ENCODE measurements at places on chromosomes 12 and 14.

DNA sequence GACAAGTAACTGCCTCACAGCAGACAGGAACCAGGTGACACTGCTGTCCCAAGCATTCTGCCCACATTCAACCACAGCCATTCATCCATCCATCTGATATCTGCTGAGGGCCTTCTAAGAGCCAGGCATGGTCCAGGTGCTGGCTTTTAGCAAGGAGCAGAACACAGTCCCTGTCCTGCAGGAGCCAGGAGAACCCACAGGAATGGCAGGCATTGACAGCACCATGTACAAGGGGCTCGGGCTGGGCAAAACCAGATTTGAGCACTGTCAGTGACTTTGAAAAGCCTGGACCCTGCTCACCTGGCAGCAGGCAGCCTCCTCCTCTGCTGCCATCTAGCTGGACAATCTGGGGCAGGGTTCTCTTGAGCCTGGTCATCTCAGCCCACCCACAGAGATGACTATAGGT, 137.0 kb downstream of the ZFP36L1 start:
- no peak for DNase-seq

DNA sequence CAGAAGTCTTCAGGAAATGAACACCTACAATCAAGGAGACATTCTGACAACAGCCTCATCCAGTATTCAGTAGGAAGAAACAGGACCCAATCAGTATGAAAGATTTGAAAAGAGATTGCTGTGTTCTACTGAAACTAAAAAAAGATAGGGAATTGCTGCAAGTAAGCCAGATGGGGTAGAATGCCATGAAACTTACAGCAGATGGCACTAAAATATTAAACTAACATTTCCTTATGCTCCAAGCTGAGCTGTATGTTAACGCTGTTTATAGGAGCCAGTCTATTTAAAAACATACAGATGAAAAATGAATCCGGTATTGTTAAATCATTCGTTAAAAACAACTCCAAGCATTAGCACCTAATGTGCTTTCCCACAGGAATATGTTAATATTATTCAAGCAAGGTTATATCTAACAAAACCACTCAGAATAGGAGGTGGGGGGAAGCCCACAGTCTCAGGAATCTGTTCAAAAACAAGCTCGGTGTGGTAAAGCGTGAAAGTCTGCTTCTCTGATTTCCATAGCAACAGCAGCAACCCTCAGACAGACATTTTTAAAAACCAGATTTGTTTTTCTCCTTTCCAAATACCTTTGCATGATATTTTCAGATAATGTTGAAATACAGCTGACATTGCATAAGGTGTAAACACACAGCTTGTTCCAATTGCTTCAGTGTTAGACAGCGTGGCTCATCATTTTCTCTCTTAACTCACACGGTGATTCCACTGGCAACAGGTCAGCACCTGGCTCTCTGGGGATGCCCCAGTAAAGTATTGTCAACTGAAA, 131.4 kb upstream of the CCDC175 start:
- DNase-seq = no peak

DNA sequence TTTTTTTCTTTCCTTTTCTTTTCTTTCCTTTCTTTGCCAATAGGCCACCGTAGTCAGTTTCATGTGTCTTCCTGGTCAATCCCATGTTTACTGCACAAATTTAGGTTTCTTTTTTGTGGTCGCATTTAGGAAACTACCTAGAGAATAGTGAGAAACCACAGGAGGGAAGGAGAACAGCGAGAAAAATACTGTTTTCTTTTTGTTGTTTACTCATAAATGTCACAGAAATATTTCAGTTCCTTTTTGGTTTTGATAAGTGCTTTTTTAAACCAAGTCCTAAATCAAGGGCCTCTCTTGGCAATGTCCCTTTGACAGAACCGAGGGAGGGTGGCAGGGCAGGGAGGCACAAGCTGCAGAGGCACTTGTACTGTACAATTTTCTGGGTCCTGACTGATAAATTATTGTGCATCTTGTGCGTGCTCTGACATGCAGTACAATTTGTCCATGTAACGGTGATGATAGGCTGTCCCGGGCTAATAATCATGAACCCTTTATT, 326.1 kb downstream of the CACNA1C start:
- no peak for DNase-seq

- peak; percentile 45 for DNase-seq
These were observed 64.5 kb downstream of the DAAM1 start for GRCh38 chr14:59252772-59253500.

GRCh38 chr14:57818511-57818910, 47.4 kb downstream of the SLC35F4 start:
- DNase-seq = no peak

DNA sequence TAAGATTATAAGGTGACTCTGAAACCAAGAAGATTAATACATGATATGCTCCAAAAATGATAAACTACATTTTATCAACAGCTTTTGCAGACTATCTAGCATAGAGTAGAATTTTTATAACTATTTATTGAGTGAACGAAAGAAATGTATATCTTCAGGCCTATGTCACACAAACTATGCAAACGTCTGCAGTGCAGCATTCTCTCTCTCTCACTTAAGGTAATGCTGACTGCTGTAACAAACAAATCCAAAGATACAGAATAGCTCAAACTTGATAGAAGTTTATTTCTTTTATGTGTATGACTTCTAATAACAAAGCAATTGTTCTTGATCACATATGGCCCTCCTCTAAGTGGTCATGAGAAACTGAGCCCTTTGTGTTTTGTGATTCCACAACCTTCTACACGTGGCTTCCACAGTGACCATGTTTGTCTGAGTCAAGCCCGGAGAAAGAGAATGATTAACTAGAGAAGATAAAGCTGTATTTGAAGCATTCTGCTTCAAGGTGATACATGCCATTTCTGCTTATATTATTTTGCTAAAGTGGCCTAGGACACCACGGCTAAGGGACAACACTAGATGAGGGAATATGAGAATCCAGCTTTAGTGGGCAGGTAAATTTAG, 1352.7 kb upstream of the TMEM132C start:
- DNase-seq = no peak

DNA sequence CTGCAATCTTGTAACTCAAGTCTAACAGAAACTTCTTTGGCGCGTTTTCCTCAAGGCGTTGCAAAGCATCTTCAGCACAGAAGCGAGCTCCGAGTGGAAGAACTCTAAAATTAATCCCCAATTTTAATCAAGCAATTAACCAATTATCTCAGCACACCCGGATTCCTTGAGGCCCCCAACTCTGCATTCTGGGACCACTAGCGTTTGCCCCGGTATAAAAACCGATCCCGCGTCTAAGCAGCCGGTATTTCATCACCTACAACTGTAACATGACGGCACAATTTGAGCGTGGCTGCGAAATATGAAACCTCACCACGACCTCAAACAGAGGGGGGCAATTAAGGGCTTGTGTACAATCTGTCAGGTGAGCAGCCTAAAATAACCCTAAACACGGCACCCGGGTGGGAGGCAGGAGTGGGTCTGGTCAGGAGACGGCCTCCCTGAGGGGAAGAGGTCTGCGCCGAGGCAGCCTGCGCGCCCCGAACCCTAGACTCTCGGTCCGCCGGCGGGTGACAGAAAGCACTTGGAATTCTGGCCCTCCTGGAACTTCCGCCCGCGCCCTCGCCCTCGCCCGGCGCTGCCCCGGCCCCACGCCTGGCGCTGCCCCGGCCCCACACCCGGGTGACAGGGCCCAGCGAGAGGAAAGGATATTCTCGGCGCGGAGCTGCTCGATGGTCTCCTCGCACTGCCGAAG, 594 bp downstream of the ZCCHC8 start:
- peak; percentile 48 for DNase-seq

- no peak for DNase-seq
These were observed 89.0 kb downstream of the RFX4 start for GRCh38 chr12:106671840-106672239.

DNA sequence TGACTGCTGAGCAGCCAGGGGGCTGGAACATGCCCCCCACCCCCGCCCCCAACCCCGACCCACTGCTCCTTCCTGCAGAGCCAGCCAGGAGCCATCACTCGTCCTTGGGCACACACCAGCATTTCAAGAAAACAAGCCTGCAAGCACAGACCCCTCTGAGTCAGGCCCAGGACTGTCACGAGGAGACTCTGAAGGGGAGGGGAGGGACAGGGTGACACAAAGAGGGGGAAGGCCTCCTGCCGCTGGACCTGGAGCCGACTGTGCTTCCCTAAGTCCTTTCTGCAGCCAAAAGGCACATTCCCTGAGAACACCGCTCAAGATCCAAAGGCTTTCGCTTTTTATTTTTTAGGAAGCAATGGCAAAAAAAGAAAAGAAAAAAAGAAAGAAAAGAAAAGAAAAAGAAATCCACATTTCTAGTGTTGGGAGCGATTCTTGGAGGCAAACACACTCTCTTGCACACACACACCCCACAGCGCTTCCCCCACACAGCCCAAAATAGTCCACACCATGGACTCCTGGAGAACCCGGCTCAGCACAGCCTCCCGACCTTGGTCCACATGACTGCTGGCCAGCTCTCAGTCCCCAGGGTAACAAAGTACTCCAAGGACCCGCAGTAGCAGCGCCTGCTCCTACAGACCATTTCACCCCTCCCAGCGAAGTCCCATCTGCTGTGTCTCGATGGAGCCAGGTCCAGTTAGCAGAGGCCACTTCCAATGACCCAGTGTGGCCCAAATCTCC, 101.7 kb downstream of the DPF3 start:
- no peak for DNase-seq

- no peak for DNase-seq
These were observed 46.9 kb downstream of the EVL start for GRCh38 chr14:100111931-100112704.

GRCh38 chr12:89750389-89751351, 42.0 kb upstream of the ATP2B1 start:
- peak; percentile 53 for DNase-seq

GRCh38 chr12:11545484-11546330, 103.8 kb upstream of the ETV6 start:
- DNase-seq = no peak

DNA sequence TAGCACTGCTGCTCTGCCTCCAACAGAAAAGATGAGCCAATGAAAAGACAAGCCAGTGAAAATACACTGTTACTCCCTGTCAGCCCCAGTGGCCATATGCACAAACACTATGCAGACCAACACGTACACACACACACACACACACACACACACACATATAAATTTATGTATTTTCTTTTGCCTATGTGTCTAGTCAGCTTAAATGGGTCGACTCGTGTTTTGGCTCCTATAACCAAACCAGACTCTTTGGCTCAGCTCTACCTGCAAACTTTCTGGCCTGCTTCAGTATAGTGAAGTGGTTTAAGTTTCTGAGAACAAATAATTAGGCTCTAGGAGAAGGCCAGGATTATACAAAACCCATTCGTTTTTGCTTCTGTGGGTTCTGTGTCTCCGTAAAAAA, 30.3 kb upstream of the PMCH start:
- DNase-seq = no peak

GRCh38 chr14:74204491-74204890, 34.8 kb upstream of the VSX2 start:
- DNase-seq = no peak

- no peak for DNase-seq
These were observed 37.7 kb downstream of the LRRC74A start for GRCh38 chr14:76863724-76864407.

DNA sequence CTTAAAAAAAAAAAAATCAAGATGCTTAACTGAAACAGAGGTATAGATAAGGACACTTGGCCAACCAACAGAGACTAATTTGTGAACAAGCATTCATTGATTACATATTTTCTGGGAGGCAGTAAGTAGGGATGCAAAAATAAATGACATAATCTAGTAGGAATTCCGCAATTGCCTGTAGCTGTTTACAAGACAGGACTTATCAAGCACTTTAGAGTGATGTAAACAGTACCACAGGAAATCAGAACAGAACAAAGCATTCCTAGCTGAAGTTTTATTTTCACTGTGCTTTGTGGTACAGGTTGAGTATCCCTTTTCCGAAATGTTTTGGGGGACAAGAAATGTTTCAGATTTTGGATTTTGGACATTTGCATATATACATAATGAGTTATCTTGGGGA, 68.2 kb upstream of the FGD4 start:
- DNase-seq = no peak
